ENCODE measurements at places on chromosomes 7 and 10. TPM values are rescaled to one million over a fixed set of nuclear protein-coding genes. Genes with fewer than 3 reads are reported as not detected.

The PDZD7 gene
- 6.0 TPM for total RNA-seq

The LAMB4 gene
- 1.9 TPM for total RNA-seq

DNA sequence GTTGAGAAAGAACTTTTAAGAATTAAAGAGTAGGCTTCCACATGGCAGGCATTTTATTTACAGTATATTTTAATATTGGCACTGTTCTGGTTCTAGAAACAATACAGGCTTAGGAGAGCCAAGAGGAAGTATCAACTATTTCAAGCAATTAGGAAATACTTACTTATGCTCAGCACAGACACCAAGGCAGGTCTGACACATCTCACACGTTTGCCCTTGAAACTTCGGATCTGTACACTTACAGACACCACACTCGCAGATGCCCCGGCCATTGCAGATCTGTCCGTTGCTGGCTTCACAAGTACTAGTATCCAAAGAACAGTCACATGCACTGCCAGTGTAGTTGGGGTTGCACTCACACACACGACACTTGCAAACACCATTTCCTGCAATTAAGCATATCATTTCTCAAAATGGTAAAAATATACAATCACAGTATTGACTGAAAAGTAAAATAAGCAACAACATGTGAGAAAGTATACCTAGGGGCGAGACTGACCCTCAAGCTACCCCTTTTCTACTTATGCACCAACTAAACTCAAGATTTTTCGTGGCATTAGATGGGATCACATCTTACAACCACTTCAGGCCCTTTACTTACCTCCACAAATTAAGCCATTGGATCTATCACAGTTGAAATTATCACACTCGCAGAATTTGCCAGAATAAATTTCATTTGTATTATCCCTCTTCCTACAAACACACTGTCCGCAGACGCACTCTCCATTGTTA, 46.6 kb downstream of the ITGB1 start:
- no peak for DNase-seq

- DNase-seq = peak; percentile 34
These were observed 65.3 kb downstream of the LMBR1 start for GRCh38 chr7:156827587-156828203.

Data from hepatocyte (in vitro differentiated cells).